Esophagus muscularis mucosa (tissue), 4 donors: ENCODE measurements at places on chromosomes 1 and 21. TPM values are rescaled to one million over a fixed set of nuclear protein-coding genes. Genes with fewer than 3 reads are reported as not detected.

DNA sequence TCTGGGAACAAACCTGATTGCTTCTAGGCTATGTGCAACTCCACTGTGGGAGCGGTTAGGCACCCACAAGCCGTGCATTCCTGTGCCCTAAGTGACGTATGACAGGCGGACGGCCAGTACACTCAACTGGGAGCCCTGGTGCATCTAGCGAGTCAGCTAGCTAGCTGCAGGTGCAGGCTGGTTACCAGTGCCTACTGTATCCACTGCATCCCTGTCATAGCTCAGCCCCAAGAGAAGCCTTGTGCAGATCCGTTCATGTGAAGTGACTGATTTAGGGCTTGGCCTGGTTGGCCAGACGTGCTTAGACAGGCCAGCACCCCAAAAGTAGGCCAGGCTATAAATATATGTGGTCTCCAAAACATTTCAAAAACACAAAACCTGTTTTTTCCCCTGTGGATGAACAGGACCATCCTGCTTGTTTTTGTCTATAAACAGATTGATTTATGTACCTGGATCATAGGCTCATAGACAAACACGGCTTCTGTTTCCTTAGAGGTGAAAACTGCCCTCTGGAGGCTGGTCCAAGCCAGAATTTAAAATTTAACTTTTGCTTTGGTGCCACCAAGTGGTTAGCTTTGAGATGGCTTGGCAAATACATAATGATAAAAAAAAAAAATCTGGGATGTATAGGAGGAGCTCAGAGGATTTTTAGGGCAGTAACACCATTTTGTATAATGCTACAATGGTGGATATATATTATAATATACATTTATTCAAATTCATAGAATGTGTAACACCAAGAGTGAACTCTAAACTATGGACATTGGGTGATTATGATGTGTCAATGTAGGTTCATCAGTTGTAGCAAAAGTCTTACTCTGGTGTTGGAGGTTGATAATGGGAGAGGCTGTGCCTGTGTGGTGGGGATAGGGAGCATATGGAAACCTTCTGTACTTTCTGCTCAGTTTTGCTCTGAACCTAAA is 68.5 kb downstream of the GIPC2 start:
- no peak for DNase-seq

GRCh38 chr1:180157576-180158057 is 2.9 kb downstream of the QSOX1 start:
- no peak for DNase-seq

DNA sequence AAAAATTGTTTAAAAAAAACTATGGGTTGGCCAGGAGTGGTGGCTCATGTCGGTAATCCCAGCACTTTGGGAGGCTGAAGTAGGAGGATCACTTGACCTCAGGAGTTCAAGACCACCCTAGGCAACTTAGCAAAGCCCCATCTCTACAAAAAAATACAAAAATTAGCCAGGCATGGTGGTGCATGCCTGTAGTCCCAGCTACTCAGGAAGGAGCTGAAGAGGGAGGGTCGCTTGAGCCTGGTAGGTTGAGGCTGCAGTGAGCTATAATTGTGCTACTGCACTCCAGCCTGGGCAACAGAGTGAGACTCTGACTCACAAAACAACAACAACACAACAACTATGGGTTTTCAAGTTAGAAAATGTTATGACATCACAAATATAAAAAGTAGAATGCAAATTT is 16.4 kb downstream of the SLAMF7 start:
- no peak for DNase-seq

GRCh38 chr1:84743896-84744295 is 53.6 kb upstream of the SSX2IP start:
- DNase-seq: no peak

MNDA gene
- 2.1 TPM for total RNA-seq

DNA sequence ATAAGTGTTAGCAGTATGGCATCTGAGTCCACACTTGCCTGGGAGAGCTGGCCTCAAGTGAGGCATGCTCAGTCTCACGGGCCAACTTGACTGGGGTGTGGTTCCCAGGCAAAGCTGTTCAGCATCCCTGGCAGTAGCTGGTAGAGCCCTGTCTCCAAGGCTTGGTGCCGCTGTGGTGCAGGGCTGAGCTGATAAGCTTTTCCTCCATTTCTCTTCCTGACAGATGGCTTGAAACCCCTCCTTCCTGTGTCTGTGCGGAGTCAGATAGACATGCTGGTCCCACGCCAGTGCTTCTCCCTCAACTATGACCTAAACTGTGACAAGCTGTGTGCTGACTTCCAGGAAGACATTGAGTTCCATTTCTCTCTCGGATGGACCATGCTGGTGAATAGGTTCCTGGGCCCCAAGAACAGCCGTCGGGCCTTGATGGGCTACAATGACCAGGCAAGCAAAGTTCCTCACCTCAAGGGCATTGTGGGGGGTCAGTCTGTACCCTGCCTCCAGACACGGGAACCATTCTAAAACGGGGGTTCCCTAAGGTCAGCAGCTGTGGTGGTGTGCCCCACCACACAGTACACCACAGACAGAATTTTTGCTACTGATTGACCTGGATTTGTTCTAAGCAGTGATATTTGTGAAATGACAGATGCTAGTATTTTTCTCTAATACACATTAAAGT is 13.7 kb upstream of the MIIP start:
- DNase-seq: no peak

DNA sequence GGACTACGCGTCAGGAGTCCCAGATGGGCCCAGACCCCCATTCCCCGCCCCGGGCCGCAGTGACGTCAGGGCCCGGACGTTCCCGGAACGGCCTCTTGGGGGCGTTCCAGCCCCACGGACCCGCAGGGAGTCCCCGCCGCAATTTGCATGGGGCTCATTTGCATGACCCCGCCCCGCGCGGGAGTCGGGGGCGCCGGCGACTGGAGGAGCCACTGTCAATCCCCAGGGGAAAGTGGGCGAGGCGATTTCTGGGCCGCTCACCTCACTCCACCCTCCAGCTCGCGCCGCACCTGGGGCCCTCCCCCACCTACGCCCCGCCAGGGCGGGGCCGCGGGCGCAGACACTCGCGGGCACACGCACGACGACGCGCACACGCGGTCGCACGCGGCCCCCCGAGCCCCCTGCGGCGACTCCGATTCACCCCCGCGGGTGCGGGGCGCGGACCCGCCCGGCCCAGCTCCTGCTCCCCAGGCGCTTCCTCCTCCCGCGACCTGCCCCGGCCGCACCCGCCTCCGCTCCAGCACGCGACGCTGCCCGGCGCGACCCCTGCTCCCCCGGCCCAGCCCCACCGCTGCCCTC is 13.2 kb downstream of the AGRN start:
- DNase-seq: no peak

DNA sequence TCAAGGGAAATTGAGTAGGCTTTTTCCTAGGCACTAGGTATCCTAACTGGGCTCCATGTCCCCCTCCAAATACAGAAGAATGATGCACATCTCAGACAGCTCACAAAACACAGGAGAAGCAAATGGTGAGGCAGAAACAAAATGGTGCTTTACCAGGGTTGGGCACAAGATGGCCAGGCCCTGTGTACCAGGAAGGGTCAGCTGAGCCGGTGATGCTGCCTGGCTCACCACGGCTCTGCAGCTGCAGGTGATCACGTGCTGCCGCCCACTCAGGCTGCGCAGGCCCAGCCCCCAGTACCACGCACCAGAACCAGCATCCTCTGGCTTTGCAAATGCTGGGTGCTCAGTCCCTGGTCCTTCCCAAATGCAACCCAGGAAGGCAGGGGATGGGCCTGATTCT is 993 bp upstream of the DSCAM start:
- peak; percentile 66 for DNase-seq

PPIAL4G gene
- not detected for total RNA-seq

- DNase-seq: no peak
These were observed 45.8 kb upstream of the S1PR1 start for GRCh38 chr1:101191049-101191448.

DNA sequence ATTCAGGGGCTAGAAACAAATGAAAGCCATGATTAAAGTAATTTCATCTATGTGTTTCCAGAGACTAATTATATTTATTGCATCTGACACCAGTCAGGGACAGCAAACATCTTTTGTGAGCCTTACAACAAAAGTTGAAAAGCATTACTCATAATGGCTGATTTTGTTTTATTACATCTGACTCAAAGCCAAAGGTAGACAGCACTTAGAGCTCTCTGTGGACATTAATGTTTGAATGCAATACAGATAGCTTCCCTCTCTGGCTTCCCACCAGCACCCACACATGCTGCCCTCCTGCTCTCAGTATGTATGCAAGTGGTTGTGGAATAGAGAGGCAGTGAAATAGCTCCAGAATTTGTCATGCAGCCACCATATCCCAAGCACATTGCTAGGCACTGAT is 198.7 kb downstream of the SETD4 start:
- DNase-seq: no peak

DNA sequence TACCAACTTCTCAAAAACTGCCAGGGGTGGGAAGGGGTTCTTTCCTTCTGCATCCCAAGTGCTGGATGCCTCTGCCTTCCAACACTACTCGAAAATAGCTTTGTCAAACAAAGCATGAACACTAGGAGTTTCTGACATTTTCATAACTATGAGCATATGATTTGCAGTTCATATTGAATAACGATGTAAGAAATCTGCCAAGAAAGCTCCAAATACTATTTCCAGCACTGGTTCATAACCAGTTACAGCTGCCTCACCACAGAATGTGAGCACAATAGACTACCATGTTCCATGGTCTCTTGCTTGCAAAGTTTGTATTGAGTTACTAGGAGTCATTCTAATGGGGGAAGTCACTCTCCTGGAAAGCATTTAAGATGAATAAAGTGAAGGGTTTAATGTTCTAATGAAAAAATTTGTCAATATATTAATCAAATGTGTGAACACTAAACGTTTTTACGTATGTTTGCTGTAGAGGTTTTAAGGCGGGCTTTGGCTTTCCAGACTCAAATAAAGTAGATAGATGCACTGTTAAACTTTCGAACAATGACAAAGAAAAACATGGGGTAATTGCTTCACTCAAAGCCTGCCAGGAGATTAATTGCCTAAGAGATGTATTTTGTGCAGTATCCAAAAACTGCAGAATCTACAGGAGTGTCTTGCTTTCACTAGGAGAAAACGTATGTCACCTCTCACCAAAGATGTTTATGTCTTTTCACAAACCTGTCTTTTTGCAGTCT is 78.6 kb upstream of the UBE2U start:
- DNase-seq: no peak

DNA sequence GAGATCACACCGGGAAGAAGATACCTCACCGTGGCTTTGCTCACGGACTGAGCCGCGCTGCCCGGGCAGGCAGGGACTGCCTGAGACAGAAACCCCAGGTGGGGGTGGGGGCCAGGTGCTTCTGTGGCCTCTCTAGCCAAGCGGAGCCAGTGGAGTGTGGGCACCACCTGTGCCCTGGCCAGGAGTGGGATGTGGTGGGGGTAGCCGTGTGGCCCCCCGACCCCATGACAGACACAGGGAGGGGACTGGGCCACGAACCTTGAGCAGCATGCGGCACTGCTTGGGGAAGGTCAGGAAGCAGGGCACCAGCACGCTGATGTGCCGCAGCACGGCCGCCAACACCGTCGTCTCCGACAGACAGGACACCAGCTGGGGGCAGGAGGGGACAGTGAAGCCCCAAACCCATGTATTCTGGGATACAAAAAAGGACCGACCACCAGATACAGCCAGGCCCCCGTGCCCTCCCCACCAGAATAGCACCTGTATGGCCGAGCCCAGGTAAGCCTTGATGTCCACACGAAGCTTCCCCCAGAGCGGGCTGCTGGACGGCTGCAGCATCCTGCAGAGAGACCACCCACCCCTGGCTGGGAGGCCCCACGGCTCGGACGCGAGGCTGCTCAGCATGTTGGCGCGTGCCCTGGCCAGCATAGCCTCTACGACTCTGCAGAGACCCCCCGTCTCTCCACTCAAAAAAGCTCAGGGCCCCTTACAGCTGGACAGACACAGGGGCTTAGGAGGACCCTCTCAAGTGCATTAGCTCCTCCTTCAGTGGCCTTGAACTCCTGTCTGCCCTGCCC is 5.3 kb downstream of the NOC2L start:
- DNase-seq: no peak

DNA sequence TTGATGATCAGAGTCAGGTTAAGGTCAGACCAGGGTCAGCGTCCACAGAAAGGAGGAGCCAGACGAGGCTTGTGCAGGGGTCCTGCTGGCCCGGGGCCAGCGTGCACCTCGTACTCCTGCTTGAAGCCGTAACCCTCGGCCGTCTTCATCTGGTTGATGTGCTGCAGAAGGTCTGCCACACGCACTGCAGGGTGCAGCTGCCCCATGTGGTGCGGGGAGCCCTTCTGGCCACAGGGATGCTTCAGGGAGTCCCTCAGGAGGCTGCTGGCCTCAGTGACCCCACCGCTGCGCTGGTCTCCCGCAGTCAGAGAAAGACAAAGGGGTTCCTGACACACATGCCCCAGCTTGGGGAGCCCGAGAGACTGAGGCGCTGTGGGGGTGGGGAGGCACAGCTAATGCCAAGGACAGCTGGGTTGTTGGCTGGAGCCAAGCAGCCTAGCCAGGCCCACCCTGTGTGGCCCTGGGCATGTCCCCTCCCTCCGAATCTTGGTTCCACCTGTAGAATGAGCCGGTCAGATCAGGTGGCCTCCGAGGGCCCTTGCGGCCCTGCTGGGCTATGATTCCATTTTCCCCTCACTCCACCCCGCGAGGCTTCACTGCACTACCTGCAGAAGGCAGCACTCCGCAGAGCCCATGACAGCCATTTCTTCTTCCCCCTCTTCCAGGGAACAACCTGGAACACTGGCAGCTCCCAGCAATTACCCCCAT is 251.9 kb downstream of the PTPRU start:
- DNase-seq: no peak

DNA sequence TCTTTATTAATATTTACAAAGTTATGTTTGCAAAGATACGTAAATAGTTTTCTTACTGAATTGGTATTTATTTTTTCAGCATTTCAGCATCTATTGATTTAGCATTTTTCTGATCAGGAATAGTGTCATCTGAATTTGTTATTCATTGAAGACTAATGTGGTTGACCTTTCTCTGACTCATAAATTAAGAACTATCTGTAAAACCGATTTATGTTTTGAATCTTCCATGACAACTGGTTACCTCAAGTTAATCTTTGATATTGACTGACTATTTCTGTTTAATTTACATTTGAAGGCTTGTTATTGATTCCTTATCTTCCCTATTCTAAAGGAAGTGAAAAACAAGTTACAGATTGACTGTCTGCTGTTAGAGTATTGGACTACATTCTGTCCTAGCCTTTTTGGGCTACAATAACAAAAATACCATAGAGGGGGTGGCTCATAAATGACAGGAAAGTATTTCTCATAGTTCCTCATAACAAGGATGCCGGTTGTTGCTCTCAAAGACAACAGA is 1131.4 kb downstream of the PLA2G4A start:
- DNase-seq: no peak

GRCh38 chr1:93735722-93736121 is 54.1 kb upstream of the BCAR3 start:
- DNase-seq: no peak

UMODL1 gene
- total RNA-seq: 0.13 TPM
